ENCODE measurements at places on chromosomes 6 and 20.

- no peak for DNase-seq
Observed at GRCh38 chr6:115524821-115525220, 535.9 kb downstream of the FRK start.

DNA sequence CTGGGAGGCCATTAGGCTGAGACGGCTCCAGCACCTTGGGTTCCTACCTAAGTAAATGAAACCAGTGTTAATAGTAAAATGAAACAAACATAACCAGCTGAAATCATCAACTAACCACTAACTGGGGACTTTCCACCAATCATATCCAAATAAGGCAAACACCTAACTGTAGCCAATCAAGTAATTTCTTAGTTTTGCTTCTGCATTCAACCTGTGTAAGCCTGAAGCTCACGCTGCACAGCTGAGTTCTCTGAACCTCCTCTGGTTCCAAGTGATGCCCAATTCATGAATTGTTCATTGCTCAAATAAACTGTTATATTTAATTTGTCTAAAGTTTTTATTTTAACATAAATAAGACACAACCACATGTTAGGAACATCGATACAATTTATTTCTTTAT lies 22.5 kb downstream of the KLHL32 start:
- no peak for DNase-seq

DNA sequence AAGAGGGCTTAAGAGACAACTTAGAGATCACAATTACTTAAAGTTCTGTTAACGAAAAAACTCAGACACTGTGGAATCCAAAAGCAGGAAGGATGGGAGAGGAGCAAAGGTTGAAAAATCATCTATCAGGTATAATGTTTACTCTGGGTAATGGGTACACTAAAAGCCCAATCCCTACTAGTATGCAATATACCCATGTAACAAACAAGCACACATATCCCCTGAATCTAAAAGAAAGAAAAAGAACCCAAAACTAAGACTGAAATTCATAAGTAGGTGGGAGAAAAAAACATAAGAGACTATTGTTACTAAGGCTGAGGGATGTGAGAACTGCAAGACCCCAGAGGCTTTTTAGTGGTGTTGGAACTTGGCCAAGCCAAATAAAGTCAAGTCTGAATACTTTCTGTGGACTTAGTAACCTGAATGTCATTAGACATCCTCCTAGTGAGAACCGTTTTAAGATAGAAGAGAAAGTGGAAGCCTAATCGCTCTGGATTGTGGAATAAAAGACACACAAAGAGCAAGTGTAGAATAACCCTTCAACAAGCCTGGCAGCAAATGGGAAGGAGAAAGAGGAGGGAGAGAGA lies 189.4 kb upstream of the RNF217 start:
- DNase-seq: no peak

- no peak for DNase-seq
Observed at GRCh38 chr6:138806889-138807288, 11.0 kb downstream of the ECT2L start.

DNA sequence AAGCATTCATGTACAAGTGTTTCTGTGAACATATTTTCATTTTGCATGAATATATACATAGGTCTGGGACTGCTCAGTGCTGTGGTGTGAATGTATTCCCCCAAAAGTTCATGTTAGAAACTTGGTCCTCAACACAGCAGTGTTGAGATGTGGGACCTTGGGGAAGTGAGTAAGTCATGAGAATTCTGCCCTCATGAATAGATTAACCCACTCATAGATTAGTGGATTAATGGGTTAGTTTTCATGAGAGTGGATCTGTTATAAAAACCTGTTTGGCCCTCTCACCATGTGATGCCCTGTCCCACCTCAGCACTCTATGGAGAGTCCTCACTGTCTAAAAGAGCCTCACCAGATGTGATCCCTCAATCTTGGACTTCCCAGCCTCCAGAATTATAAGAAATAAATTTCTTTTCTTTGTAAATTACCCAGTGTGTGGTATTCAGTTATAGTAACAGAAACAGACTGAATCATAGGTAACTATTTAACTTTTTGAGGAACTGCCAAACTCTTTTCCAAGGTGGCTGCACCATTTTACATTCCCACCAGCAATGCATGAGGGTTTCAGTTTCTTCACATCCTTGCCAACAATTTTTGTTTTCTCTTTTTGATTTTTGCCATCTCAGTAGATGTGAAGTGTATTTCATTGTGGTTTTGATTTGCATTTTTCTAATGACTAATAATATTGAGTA lies 45.3 kb downstream of the QRSL1 start:
- DNase-seq: no peak

DNA sequence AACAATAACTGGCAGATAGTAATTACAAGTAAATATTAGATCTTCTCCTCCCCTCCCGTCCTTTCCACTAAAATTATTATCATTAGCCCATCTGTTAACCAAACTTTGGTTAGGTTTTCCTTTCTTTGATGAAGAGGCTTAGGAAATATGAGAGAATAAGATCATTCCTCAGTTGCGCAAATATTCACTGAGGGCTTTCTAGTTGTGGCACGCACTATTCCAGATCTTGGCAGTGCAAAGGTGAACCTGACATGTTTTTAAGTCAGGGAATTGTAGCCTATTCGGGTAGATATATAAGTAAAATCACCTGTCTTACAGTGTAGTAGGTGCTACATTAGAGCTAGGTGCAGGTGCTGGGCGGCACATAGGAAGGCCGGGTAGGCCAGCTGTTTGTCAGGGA lies 31.1 kb downstream of the RNF217 start:
- DNase-seq: no peak

DNA sequence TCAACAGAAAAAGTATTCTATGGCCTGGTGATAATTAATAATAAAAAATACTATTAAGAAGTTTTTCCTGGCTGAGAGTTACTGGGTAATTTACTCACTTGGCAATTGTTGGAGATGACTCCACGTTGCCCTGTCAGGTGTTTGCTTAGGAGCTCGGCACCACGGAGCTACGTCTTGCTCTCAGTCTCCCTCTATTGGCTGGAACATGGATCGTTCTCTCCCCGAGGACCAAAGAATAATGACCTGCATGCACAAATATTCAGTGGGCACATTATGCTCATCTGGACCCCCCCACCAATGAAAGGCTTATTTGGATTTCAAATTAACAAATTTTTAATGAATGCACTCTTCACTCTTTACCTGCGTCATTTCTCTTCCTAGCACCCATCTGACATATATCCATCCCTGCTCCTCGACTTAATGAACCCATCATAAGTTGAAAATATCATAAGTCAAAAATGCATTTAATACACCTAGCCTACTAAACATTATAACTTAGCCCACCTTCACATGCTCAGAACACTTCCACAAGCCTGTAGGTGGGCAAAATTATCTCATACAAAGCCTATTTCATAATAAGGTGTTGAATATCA lies 71.0 kb upstream of the CD83 start:
- no peak for DNase-seq

- no peak for DNase-seq
Observed at GRCh38 chr6:69059413-69059812, 424.3 kb downstream of the ADGRB3 start.

DNA sequence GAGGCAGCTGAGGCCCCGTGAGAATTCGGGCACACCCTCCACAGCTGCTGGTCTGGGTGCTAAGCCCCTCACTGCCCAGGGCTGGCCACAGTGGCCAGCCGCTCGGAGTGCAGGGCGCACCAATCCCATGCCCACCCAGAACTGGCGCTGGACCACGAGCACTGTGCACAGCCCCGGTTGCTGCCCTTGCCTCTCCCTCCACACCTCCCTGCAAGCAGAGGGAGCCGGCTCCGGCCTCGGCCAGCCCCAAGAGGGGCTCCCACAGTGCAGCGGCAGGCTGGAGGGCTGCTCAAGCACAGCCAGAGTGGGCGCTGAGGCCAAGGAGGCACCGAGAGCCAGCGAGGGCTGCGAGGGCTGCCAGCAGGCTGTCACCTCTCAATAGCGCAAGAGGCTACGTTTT lies 35.0 kb downstream of the CGA start:
- no peak for DNase-seq

GRCh38 chr20:57650756-57651483 lies 30.7 kb upstream of the ZBP1 start:
- no peak for DNase-seq

DNA sequence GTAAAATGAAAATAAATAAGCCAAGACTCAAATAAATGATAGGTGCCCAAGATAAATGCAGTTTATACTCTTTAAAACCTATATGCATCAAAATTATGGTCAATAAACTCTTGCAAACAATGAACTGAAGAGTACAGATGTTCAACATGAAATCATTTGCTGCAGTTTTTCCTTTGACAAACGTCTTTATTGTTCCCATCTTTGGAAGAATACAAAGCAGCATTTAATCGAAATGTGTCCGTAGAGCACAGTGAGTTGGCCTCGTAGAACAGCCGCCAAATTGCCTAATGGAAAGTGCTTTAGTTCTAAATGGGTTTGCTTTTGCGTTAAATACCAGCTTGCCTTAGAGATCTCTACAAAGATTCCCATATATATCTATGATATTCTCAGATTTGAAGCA lies 447.4 kb downstream of the PKHD1 start:
- DNase-seq: no peak

GRCh38 chr6:144785056-144785455 lies 499.9 kb downstream of the UTRN start:
- no peak for DNase-seq

DNA sequence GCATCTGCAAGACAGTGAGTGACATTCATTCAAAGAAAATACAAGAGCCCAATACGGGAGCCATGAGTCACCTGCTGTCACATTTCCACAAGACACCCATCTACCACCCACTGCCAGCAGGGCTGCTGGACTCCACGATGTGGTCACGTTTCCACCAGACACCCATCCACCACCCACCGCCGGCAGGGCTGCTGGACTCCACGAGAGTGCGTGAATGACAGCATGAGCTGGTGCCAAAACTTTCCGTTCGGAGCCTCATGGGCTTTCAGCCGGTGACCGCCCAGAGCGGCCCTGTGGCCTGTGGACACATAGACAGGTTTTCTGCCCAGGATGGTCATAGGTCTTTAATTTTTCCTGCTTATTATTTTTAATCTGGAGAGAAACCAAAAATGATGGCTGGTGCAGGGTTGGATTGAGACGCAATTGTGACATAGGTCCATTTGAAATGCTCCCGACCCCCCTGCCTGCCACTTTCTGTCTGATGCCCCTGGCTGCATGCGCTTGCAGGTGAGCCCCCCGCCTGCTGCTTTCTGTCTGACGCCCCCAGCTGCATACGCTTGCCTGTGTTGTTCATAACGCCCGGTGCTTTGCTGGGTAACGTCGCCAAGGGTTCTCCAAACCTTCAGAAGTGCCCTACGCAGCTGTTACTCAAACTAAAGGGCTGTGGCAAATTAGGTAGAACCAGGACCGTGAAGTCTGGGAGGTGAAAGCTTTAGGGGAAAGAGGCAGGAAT lies 59.1 kb upstream of the SMOC2 start:
- no peak for DNase-seq

GRCh38 chr6:36467625-36468024 lies 24.8 kb downstream of the KCTD20 start:
- no peak for DNase-seq

GRCh38 chr6:56483929-56484328 lies 158.8 kb downstream of the DST start:
- DNase-seq: no peak

GRCh38 chr20:41095110-41095969 lies 42.0 kb upstream of the PLCG1 start:
- peak; percentile 9 for DNase-seq

DNA sequence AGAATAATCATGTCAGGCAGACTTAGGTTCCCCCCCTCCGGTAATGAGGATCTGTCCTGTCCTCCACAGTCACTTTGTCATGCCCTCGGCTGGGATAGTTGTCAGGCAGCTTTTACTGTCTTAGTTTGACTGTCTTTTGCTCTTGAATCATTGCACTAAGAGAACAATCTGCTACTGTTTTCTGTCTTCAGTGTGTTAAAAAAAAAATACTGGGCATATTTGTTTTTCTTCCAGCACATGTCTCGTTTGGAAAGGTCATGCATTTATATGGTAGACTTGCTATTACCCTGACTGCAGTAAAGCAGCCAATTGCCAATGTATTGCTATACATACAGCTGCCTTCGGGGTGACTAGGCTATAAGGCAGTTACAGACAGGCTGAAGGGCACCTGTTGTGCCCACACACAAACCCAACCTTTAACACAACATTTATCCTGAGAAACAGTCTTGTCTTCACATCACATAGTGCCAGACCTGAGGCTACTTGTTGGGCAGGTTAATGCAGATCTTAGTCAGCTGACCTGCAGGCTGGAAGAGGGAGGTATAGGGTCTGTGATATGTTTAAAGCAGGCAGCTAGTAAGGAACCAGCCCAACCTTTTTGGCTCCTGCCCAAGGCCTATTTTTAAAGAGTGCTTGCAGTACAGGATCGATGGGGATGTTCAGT lies 26.7 kb downstream of the ARFGEF3 start:
- no peak for DNase-seq

- no peak for DNase-seq
Observed at GRCh38 chr20:43748274-43748673, 21.5 kb upstream of the GTSF1L start.

- DNase-seq: no peak
Observed at GRCh38 chr20:3328501-3328900, 79.0 kb downstream of the DNAAF9 start.

GRCh38 chr6:121437851-121438651 lies 2.6 kb downstream of the GJA1 start:
- DNase-seq: no peak

GRCh38 chr20:25077610-25078169 lies 4.3 kb downstream of the VSX1 start:
- no peak for DNase-seq

GRCh38 chr6:43856005-43856765 lies 86.2 kb downstream of the VEGFA start:
- DNase-seq: no peak

GRCh38 chr6:71038711-71039344 lies 82.0 kb upstream of the B3GAT2 start:
- no peak for DNase-seq

GRCh38 chr6:138811866-138812265 lies 16.0 kb downstream of the ECT2L start:
- no peak for DNase-seq

DNA sequence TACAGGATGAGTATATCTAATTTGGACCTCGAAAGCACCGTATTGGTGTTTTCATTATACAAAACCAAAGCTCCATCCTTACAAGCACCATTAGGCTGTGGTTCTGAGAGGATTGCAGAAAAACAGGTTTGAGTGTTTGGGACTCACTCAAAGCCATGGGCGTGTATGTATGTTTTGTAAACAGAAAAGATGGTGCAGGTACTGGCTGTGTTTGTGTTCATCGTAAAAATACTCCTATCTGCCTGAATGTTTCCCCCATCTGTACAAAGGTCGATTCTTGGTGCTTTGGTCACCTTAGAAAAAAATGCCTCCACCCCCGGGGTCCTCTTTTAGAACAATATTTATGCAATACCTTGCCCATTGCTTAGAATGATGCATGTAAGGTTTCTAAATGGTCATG lies 286.6 kb downstream of the TSHZ2 start:
- no peak for DNase-seq

DNA sequence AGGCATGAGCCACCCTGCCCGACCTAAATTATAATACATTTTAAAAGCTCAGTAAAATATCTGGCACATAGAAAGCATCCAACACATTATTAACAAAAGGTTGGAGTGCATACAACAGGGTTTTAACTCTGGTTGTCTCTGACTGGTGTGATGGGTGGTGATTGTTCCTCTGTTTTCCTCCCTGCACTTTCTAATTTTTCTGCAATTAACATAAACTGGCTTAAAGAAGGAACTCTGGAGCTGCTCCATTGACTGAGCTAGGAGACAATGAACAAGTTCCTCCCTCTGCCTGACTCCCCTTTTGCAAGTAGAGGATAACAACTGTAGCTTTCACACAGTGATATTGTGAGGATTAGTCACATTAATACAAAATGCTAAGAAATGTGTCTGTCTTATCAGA lies 48.5 kb upstream of the SIRPG start:
- DNase-seq: no peak
